Thymus (tissue), 14 donors: ENCODE measurements at places on chromosomes 6 and 20.

DNA sequence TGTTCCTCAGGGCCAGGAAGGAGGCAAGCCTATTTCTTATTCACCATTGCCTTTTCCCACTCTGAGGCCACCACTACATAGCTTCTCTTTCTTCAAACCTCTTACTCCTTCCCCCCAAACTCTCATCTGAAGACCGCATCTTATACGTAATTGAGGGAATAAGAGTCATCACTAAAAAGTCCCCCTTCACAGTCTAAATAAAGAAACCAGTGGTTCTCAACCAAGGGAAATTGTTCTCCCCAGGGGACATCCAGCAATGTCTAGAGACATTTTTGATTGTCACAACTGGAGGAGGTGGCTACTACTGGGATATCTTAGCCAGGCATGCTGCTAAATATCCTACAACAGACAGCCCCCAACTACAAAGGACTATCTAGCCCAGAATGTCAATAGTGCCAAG, 327.6 kb upstream of the CNR1 start:
- DNase-seq: no peak

GRCh38 chr6:158621694-158622544, 22.6 kb downstream of the DYNLT1 start:
- no peak for DNase-seq

GRCh38 chr6:44661221-44662008, 273.9 kb downstream of the CDC5L start:
- DNase-seq: no peak

GRCh38 chr6:57106990-57107389, 17.0 kb downstream of the ZNF451 start:
- no peak for DNase-seq

DNA sequence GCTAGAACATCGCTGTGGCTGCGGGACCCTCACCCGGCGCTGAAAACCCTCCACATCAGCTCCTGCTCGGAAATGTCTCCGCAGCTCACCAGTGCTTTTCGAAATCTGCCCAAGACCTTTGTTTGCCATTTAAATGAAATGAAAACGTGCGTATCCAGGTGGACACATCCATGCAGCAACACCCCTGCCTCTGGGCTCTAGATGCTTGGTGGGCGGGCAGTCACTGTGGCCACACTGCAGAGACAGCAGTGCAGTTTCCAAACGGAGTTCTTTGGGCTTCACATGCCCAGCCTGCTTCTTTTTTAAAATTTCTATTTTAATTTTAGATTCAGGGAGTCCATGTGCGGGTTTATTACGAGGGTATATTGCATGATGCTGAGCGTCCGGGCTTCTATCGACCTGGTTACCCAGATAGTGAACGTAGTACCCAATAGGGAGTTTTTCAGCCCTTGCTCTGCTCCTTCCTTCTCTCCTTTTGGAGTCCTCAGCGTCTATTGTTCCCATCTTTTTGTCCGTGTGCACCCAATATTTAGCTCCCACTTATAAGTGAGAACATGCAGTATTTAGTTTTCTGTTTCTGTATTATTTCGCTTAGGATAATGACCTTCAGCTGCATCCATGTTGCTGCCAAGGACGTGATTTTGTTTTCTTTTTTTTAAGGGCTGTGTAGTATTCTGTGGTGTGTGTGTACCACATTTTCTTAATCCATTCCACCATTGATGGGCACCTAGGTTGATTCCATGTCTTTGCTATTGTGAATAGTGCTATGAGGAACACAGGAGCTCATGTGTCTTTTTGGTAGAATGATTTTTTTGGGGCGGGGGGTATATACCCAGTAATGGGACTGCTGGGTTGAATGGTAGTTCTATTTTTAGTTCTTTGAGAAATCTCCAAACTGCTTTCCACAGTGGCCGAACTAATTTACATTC, 4.8 kb upstream of the TUBB2B start:
- DNase-seq: no peak

DNA sequence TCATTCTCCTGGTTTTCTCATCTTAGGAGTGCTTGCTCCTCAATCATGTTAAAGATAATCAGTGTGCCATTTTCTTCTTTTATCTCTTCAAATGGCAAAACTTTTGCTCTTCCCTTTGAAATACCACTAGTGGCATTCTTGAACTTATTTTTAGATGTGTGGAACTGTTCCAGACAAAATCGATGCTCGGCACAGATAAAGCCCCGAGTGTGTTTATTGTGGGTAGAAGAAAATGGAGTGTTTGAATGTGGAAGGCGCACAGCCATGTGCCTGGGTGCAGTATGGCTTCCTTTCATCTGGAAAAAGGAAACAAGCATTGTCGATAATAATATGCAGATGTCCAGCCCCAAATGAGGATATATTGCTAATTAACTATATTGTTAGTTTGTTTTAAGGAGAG, 42.4 kb downstream of the ISM1 start:
- DNase-seq: no peak

DNA sequence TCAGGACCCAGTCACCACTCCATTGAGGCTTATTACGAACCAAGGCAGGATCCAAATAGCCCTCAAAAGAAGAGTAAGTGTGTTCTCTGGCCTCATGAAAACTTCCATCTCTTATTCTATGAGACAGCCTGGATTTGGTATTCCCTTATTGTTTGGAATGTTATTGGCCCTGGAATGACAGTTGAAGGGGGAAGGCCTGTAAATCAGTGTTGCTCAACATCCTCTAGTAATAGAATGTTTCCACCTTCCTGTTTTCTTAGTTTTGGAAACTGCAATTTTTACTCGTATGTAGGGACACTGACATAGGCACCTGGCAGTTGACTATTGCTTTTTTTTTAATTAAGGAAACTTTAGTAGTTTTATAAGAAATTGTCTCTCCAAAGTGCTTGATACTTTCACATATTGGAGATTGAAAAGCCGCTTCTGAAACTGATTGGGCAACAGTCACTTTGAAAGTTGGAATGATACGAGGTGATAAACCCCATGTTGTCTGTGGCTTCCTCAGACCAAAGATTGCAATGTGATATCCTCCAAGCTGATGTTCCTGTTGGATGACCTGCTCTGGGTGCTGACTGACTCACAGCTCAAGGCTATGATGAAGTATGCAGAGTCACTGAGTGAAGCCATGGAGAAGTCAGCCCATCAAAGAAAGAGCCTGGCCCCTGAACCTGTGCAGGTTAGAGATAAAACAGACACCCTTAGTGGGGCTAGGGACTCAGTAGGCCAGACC, 43.1 kb downstream of the BLTP3A start:
- DNase-seq: no peak

DNA sequence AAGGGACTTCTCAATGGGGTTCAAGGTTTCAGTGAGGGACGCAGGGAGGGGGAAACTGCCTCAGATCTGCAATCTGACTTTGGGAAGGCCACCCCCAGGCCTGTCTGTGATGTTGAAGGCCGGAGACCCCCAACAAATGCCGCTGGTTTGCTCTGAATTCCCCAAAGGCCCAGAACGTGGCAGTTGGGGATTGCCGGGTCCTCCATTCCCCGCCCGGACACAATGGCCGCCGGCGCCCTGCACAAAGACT, 326 bp upstream of the BCL2L1 start:
- DNase-seq: no peak
